ENCODE measurements at places on chromosomes 7 and 10. TPM values are rescaled to one million over a fixed set of nuclear protein-coding genes. Genes with fewer than 3 reads are reported as not detected.

GRCh38 chr10:15295537-15296325 is 75.4 kb downstream of the FAM171A1 start:
- no peak for DNase-seq
- H3K27me3 ChIP-seq: no peaks in the 10 kb centered on the region
- H3K4me3 ChIP-seq: no peak overlapping the region
- H3K4me1 ChIP-seq: no peaks in the 10 kb centered on the region
- no peaks in the 10 kb centered on the region for H3K36me3 ChIP-seq

UTF1 gene
- total RNA-seq: not detected

- H3K27me3 ChIP-seq: no peaks in the 10 kb centered on the region
- peak within 1 kb of the TSS; percentile 68 for H3K27ac ChIP-seq
- no peak for DNase-seq
- H3K4me1 ChIP-seq: peaks cover 15% of the 10 kb centered on the region
Measured at GRCh38 chr7:76424413-76425111, at the start of gene ZP3. TSS of gene ZP3 (plus strand) at chr7:76424950. CDS start at chr7:76424965, 15 bp downstream.

DNA sequence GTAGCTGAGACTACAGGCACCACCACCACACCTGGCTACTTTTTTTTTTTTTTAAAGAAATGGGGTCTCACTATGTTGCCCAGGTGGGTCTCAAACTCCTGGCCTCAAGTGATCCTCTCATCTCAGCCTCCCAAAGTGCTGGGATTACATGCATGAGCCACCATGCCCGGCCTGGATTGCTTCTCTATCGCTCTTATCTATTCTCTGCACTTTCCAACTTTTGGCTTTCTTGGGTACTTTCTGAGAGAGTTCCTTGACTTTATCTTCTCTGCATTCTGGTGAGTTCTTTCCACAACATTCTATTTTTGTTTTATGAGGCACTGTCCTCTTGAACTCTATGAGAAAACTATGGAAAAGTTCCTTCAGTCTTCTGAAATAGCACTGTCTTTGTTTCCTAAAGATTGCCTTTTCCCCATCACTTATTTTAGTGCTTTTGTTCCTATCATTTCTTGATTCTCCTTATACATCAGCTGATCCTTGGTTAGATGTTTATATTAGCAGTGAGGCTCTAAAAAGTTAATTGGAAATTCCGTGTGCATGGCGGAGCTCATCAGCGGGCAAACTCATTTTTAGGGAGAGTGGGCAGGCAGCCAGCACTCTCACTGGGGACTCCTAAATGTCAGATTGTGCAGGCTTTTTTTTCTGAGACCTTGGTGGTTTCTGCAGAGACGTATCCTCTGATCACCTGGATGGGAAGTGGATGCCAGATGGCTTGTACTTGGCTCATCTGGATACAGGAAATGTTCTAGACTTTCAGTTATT is 43.9 kb downstream of the HIP1 start:
- no peak overlapping the region for H3K27ac ChIP-seq
- no peak for DNase-seq
- H3K36me3 ChIP-seq: no peaks in the 10 kb centered on the region
- H3K27me3 ChIP-seq: no peaks in the 10 kb centered on the region

GRCh38 chr10:28331066-28331465 is 28.2 kb upstream of the MPP7 start:
- H3K27me3 ChIP-seq: no peaks in the 10 kb centered on the region
- H3K36me3 ChIP-seq: no peaks in the 10 kb centered on the region
- no peak for DNase-seq
- no peak overlapping the region for H3K27ac ChIP-seq
- no peak overlapping the region for H3K4me3 ChIP-seq

DNA sequence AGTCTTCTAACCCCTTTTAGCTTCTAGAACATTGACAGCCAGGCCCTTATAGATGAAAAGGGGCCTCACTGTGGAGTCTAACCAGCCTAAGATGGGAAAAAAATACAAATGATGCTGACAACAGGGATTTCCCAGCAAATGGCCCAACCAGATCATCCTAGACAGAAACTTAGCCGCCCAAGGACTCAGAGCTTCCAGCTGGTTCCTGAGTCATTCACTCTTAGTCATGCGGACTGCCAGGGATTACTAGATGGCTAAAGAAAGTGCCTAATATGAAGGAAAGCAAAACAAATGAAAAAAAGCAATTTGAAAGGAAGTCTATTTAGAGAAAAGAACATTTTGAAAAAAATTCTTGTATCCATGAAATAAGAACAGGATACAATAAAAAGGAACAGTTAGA is 23.7 kb downstream of the TSPAN14 start:
- no peak overlapping the region for H3K4me3 ChIP-seq
- no peak overlapping the region for H3K27ac ChIP-seq
- no peak for DNase-seq

DNA sequence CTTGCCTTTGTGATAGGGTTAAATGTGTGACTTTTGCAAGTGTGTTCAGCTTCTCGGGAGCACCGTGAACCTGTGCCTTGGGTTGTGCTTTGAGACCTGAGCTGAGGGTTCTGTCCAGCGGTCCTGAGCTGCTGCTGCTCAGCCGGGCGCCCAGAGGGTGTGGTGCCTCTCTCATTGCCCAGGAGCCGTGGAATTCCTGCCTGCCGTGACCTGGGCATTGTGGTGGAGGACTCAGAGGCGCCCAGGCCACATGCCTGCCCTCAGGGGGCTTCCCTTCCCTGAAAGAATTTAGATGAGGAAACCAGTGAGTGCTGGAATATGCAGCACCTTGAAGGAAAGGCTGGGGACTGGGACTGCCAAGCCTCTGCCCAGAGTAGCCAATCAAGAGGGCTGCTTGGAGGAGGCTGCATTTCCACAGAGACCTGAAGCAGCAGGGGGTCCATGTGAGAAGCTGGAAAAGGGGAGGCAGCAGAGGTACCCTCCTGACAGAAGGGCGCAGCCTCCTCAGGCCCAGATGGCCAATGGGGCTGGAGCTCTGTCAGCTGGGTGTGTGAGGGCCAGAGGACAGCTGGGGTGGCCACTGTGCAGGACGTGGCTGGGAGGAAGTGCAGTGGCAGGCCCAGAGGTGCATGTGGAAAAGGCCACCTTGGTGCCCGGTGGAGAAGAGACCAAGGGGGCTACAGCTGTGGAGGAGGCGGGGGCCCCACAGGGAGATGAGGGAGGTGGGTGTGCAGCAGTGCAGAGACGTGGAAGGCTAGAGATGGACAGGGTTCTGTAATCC is 107.3 kb downstream of the NKX6-2 start:
- H3K4me3 ChIP-seq: no peak overlapping the region
- peaks cover 3% of the 10 kb centered on the region for H3K36me3 ChIP-seq
- no peaks in the 10 kb centered on the region for H3K4me1 ChIP-seq

GRCh38 chr10:99872367-99873162 is 90.1 kb downstream of the ABCC2 start:
- peaks cover 11% of the 10 kb centered on the region for H3K4me1 ChIP-seq
- no peak for DNase-seq
- no peak overlapping the region for H3K4me3 ChIP-seq
- H3K36me3 ChIP-seq: peaks cover 28% of the 10 kb centered on the region
- no peak overlapping the region for H3K27ac ChIP-seq

- no peak overlapping the region for H3K4me3 ChIP-seq
- peaks cover 11% of the 10 kb centered on the region for H3K27me3 ChIP-seq
- DNase-seq: no peak
- H3K27ac ChIP-seq: no peak overlapping the region
- peaks cover 3% of the 10 kb centered on the region for H3K4me1 ChIP-seq
Measured at GRCh38 chr10:1631282-1631681, 106.0 kb downstream of the ADARB2 start.

CTAGE15 gene
- 1.4 TPM for total RNA-seq

- H3K36me3 ChIP-seq: peaks cover 6% of the 10 kb centered on the region
- H3K4me3 ChIP-seq: no peak overlapping the region
- peaks cover 2% of the 10 kb centered on the region for H3K4me1 ChIP-seq
- no peak for DNase-seq
Measured at GRCh38 chr10:129709627-129710509, 242.8 kb downstream of the MGMT start.

DNA sequence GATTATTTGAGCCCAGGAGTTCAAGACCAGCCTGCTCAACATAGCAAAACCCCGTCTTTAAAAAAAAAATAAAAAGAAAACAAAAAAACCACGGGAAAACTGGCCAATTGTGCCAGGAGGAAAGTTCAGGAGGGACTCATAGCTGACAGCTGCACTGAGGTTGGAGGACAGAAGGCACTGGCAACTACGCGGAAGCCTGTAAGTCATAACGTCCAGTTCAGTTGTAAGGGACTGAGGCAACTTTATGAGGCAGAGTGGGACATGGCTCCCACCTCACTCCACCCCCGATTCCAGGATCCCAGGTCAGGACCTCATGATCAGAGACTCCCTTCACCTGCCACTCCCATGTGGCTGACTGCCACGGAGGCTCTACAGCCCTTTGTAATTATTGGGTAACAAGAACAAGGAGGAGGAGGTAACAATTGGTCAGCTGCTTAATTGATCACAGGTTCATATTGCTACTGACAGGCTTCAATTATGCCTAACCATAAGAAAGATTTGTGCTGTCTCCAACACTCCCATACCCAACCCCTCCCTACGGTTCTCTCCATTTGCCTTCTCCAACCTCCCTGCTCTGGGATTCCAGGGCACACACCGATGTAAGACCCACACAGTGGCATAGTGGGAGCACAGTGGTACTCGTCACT is 1.9 kb upstream of the CCL24 start:
- H3K4me1 ChIP-seq: no peaks in the 10 kb centered on the region
- H3K4me3 ChIP-seq: no peak overlapping the region
- H3K27ac ChIP-seq: no peak overlapping the region
- no peaks in the 10 kb centered on the region for H3K36me3 ChIP-seq
- peaks cover 1% of the 10 kb centered on the region for H3K27me3 ChIP-seq
- DNase-seq: no peak

DNA sequence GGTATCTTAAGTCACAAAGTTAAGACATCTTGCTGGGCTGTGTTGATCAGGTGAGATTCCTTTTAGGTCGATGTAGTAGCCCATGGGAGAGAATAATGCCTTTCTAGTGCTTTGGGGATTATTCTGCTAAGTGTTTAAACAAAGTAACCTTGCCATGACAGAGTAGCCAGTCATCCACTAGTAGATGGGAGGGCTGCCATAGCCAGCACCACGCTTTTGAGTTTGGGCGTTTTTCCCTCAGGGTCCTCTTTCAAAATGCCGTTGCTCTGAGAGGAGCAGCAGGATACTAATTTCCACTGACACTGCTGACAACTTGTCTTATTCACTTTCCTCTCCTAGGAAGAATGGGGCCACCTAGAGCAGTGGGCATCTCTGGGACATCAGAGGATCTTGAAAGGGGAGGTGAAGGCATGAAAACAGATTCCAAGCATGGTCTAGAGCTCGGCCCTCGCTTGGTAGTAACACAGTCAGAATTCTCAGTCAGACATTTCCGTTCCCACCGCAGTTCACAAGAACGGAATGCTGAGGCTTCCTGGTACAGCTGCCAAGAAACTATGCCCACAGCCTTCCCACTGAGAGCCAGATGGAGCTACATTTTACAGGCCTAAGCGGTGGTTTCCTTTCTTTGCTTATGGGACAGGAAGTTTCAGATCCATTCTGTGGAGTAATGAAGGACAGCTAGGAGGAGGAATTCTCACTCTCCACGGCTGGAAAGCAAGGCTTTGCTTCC is 15.3 kb upstream of the RSU1 start:
- no peaks in the 10 kb centered on the region for H3K4me1 ChIP-seq
- no peak overlapping the region for H3K4me3 ChIP-seq
- no peak for DNase-seq

DNA sequence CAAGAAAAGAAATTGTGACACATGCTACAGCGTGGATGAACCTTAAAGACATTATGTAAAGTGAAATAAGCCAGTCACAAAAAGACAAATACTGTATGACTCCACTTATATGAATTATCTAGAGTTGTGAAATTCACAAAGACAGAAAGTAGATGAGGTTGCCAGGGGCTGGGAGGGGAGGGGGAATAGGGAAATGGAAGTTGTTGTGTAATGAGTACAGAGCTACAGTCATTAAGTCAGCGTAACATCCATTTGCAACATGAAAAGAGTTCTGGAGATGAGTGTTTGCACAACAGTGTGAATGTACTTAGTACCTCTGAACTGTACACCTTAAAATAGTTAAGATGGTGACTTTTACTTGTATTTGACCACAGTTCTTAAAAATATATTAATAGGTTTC is 112.1 kb upstream of the CDK1 start:
- peaks cover 2% of the 10 kb centered on the region for H3K36me3 ChIP-seq
- H3K27ac ChIP-seq: no peak overlapping the region
- H3K27me3 ChIP-seq: no peaks in the 10 kb centered on the region
- peaks cover 27% of the 10 kb centered on the region for H3K4me1 ChIP-seq

DNA sequence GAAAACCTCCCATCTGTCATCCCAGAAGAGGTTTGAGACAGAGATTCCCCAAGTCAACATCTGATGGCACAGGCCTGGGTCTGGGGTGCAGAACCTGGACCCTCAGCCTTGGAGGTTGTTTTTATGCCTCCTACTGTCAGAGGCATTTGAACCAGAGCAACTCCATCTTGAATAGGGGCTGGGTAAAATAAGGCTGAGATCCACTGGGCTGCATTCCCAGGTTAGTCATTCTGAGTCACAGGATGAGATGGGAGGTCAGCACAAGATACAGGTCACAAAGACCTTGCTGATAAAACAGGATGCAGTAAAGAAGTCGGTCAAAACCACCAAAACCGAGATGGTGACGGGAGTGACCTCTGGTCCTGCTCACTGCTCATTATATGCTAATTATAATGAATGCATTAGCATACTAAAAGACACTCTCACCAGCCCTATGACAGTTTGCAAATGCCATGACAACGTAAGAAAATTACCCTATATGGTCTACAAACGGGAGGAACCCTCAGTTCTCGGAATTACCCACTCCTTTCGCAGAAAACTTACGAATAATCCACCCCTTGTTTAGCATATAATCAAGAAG is 92.0 kb downstream of the ITGA8 start:
- DNase-seq: no peak
- peaks cover 3% of the 10 kb centered on the region for H3K27me3 ChIP-seq
- H3K36me3 ChIP-seq: no peaks in the 10 kb centered on the region
- no peak overlapping the region for H3K27ac ChIP-seq

DNA sequence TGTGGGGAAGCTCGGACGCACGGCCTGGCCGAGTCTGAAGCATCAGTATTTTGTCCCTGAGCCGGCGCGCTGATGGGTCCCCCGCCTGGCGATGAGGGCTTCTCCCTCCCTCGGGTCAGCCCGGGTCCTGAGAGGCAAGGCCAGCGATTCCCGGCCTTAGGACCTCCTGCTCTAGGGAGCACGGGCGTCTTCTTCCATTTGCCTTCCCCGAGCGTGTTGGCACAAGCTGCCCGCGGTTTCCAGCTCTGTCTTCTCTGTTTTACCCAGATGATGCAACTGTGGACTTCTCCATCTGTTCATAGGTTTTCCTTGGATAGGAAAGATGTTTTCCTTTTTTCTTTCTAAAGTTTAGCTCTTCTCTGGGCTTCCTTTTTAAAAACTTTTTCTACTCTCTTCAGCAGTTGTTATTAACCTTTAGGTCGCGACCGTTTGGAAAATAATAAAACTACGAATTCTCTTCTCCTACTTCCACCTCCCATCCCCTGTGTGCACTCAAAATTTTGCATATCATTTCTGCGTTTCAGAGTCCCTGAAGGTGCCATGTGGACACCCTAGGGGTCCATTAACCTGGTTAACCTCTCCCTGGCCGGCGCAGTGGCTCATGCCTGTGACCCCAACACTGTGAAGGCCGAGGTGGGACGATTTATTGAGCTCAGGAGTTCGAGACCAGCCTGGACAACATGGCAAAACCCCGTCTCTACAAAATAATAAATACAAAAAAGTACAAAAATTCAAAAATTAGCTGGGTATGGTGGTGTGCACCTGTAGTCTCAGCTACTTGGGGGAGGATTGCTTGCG is 1.4 kb upstream of the SLC25A28 start:
- no peak for DNase-seq
- H3K4me1 ChIP-seq: peaks cover 30% of the 10 kb centered on the region
- H3K27ac ChIP-seq: peak overlapping the region; percentile 96
- peak overlapping the region; percentile 87 for H3K4me3 ChIP-seq

Measured in mesothelial cell of epicardium (in vitro differentiated cells).